T-helper 2 cell treated with Interferon-gamma antibody and Interleukin-4, amounts not matched to agents 5 μg/mL and 100 μg/mL, for 36 hours (primary cell): ENCODE measurements at places on chromosomes 16 and 17.

- DNase-seq: no peak
These were observed 860.4 kb upstream of the SOX9 start for GRCh38 chr17:71260366-71260940.

DNA sequence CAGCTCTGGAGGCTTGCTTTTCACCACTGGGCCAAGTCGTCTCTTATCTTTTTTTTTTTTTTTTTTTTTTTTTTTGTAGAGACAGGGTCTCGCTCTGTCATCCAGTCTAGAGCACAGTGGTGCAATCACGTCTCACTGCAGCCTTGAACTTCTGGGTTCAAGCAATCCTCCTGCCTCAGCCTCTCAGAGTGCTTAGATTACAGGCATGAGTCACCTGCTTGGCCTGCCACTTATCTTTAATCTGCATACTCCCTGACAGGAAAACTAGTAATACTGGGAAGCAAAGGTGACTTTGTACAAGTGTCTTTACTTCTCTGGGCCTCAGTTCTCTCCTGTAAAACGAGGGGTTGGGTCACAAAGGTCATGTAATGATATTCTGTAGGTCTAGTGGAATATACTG, 15.0 kb downstream of the NTN1 start:
- no peak for DNase-seq

- no peak for DNase-seq
These were observed 547.2 kb upstream of the CDH8 start for GRCh38 chr16:62583414-62583813.

DNA sequence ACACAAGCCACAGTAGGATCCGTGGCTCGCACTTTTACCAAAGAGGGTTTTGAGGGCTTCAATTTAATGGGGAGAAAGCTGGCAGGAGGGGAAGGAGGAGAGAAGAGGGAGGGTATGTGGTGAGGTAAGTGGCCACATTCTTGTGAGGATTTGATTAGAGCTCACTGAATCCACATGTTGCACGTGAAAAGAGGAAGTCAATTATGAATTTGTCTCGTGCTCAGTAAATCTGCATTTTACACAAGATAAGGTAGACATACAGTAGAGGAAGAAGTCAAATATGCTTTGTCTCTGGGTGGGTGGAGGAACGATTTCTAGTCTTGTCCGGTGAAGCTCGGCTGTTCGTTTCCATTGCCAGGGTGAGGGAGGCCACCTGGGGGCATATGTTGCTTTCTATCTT, 862 bp downstream of the ZNF232 start:
- DNase-seq: no peak
